ENCODE measurements at places on chromosomes 2 and 18.

GRCh38 chr2:126890136-126890510 is 8.6 kb upstream of the TEX51 start:
- no peak for DNase-seq

DNA sequence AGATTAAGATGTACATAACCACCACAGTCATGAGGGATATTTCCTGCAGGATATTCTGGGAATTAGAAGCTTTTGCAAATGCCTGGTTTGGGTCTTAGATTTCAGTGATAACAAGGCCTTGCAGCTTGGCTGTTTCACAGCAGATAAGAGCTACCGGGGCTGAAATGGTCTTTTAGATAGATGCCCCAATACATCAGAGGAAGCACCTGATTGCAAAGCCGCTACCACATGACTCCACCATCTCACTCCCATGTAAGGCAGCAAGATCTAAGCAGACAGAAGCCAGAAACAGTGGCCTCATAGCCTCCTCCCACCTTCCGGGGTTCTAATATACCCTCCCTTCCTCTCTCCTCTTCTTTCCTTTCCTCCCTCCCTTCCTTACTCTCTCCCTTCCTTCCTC is 31.1 kb upstream of the EPG5 start:
- DNase-seq = no peak

DNA sequence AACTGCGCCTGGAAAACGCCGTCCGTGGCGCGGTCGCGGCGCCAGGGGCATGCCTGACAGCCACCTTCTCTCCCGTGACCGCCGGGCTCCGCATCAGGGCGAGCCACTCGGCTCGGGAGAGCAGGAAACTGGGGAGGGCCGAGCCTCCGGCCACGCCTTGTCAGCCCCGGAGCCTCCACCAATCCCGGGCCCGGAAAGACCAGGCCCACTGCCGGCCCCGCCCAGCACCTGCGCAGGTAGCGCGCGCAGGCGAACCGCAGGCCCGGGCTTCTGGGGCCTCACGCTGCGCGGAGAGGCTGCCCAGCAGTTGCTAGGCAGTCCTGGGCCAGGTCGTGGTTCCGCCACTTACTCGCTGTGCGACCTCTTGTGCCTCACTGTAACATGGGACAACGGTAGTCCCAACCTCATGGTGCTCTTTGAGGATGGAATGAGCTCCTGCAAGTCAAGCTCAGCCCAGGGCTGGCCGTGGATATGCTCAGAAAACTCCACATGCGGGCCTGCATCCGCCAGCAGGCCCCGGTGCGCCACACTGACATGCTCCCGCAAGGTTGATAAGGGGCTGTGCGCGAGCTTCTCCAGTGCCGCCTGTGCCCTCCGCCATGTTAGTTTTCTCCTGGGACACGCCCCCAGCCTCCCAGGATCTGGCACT is 97.1 kb downstream of the INHBB start:
- no peak for DNase-seq

- no peak for DNase-seq
These were observed 27.4 kb downstream of the USP34 start for GRCh38 chr2:61443342-61444041.

- peak; percentile 97 for DNase-seq
These were observed 363.5 kb upstream of the TNP1 start for GRCh38 chr2:217223222-217223930.

DNA sequence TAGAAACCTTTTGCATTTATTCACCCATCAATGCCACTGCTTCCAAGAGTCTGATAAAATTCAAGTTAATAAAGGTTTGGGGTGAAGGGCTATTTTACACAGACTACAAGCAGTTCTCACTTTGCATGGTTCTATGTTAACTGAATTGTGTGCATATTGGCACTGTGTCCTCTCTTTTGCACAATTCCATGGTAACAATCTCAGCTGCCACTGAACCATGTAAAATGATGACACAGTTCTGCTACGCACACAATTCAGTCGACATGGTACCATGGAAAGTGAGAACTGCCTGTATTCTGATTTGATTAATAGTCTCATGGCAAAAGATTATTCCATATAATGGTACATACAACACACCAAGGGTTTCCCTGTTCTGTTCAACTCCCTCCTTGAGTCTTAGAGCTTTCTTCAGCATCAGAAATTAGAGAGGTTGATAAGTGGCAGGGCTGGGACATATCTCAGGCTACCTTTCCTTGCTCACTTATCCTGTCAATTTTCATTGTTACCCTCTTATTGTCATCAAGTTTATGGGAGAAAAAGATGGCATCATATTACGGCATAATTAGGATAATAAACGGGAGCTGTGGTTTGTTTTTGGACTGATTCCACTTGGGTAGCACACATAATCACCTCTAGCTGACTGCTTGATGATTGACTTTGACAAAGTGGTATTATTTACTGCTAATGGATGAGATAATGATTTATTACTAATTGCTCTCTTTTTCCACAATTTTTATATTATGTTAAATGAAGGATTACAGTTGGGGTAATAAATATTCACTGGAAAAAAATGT is 139.3 kb upstream of the CREB1 start:
- peak; percentile 36 for DNase-seq

DNA sequence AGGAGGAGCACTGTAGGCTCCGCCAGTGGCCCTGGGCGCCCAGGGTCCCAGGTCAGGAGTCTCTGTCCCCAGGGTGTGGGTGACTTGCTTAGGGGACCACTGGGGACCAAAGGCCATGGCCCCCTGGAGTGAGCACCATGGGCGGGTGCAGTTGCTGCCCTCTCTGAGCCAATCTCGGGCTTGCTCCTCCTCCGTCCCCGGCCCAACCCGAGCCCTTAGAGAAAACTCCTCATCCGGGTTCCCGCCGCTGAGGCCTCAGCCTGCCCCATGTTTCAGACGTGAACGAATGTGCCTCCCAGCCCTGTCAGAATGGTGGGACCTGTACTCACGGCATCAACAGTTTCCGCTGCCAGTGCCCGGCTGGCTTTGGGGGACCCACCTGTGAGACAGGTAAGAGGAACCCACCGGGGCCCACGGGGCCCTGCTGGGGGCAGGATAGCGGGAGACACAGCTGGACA is 38.6 kb downstream of the SNED1 start:
- no peak for DNase-seq

DNA sequence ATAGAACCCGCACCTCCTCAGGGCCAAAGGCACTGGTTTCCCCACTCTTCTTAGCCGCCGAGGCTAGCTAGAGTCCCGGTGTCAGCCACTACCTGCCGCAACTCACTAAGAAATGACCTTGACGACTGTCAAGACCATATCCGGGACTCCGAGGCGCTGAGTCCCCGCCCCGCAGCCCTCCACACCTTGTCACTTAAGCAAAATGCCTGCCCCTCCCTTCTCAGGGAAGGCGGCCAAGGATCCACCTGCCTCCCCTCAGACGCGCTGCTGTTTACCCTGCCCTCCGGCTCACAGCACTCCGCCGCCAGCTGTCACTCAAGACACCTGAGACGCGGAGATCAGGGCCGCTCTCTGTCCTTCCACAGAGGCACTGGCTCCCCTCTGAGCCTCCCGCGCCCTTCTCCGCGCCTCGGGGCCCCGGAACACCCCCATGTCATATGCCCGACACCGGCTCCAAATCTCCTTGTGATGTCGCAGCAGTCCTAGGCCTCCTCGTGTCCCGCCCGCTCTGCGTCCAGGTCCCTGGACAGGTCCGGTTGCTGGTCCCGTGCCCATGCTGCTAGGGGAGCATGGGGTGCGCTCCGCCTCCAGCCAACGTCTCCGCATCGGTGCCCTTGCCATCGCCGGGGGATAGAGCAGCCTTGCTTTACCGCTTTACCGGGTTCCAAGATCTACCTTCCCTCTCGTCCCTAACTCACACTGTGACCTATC is 32.5 kb upstream of the REG3G start:
- no peak for DNase-seq

- peak; percentile 81 for DNase-seq
These were observed 61.9 kb downstream of the SPRED2 start for GRCh38 chr2:65370387-65371073.

DNA sequence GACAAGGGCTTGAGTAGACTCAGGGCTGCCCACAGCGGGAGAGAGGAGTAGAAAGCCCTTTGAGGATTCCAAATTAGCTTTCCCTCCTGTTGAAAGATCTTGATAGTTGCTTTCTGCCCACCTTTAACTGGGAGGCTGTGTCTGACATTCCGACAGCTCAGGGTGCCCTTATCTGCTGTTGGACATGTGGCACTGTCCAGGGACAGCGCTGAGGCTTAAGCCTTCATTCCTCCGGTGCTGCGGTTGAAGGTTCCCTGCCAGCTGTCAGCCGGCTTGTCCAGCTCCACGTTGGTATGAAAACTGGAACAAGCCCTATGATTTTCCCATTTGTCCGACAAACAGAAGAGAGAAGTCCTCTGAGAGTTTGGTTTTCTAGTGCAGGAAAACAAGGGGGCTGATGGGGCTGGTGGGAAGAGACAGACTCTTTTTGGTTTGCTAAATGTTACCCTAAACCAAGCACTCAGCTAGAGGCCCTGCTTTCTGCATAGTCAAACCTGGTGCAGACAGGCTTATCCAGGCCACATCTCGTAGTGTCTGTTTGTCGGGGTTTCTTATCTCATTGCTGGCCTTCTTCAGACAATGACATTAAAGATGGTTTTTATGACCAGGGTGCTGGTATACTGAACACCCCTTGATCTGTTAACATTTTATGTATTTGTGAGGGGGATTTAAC is 24.5 kb downstream of the GREB1 start:
- no peak for DNase-seq

All from fibroblast of skin of right quadriceps (primary cell).